ENCODE measurements at places on chromosomes 3 and 15.

DNA sequence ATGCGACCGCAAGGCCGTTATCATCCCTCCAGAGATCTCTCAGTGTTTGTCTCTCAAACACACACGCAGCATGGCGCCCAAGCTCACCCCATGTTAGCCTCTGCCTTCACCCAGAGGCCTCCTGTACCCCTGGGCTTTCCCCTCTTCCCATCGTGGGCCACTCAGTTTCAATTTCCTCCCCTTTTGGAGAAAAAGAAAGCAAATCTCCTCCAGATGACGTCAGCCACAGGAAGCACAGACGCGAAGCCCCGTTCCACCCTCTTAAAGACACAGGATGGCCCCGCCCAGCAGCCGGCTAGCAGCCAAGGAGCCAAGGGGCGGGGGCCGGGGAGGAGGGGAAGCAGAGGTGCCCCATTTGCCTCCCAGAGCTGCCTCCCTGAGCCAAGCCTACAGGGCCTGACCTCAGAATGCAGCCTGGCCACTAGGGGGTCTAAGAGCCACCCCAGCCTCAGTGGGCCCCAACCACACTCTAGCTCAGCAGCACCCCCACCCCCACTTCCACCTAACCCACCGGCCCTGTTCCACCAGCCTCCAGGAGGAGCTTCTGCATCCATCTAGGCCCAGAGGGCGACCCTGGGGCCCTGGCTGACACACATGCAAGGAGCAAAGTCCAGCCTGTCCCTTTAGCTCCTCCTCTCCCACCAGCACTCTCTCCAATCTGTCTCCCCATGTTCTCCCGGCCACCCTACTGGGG lies 26.5 kb downstream of the ATRIP start:
- peak; percentile 37 for DNase-seq

DNA sequence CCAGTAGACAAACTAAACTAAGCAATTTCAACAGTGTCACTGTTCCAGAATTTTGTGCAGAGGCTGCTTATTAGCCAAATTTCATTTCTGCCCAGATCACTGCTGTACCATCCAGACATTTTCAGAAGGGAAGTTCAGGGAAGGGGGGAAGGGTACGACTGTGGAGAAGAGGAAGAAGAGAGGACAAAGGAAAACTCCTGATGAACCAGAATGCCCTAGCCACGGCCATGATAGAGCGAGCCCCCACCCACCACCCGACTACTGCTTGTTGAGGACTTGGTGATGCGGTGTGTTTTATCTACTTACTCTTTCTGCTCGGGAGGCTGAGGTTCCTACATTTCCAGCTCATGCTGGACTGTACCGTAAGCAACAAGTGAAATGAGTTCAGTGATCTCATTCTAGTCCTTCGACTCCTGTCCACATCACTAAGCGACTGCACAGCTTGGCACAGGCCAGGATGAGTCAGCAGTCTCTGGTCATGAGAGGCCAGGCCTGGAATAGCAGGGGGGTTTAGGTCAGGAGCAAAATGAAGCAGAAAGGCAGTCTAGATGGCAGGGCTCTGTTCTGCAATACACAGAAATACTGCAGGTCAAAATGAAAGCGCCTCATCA lies 330.8 kb downstream of the TIGIT start:
- DNase-seq: no peak

DNA sequence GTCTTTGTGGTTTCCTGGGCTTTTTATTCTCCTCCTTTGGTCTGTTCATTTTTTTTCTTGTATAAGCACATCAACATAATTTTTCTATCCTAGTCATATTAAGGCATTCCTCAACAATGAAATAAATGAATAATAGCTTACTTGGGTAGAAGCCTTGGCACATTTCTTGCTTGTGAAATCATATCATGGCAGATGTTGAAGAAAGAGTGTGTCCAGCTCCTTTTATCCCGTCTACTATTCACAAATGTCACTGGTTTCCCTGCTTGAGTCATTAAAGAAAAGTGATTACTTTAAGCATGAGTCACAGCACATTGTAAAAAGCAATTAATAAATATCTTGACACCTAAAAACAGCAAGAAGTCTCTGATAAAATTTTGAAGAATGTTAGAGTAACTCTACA lies 42.1 kb downstream of the MINAR1 start:
- no peak for DNase-seq

- no peak for DNase-seq
Observed at GRCh38 chr15:85026304-85027032, 44.8 kb downstream of the PDE8A start.

- no peak for DNase-seq
Observed at GRCh38 chr3:69490971-69491370, 105.1 kb upstream of the FRMD4B start.

DNA sequence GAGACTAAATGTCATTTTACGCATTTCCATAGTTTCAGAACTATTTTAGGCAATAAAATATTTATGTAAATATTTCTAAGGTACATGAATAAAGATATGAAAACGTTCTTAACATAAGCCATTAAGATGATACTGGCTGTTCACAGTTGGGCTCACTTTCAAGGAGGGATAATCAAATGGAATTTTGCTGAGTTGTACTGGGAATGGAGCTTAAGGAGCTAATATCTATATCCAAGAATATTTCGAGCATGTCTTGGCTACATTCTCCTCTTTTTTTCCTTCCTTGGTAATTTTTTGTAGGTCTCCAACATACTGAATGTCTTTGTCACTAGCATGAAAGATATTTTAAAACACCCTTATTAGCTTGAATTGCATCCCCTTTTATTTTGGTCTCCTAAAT lies 383.4 kb downstream of the RAP2B start:
- DNase-seq: no peak

- DNase-seq: no peak
Observed at GRCh38 chr3:179474480-179474879, 23.2 kb upstream of the GNB4 start.

GRCh38 chr15:91789136-91789535 lies 64.4 kb upstream of the SLCO3A1 start:
- no peak for DNase-seq

DNA sequence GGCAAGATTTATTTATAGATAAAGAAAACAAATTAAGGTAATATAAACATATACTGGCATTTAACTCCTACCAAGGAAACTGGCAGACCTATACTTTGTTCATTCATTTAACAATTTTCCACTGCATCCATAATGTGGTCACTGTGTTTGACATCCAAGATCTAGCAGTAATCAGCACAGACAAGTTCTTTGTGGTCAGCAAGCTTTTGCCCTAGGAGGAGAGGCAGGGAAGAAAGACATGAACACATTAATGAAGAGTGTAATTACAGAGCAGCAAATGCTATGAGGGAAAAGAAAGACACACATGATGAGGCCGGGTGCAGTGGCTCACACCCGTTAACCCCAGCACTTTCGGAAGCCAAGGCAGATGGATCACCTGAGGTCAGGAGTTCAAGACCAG lies 34.4 kb downstream of the SUCLG2 start:
- DNase-seq: no peak

DNA sequence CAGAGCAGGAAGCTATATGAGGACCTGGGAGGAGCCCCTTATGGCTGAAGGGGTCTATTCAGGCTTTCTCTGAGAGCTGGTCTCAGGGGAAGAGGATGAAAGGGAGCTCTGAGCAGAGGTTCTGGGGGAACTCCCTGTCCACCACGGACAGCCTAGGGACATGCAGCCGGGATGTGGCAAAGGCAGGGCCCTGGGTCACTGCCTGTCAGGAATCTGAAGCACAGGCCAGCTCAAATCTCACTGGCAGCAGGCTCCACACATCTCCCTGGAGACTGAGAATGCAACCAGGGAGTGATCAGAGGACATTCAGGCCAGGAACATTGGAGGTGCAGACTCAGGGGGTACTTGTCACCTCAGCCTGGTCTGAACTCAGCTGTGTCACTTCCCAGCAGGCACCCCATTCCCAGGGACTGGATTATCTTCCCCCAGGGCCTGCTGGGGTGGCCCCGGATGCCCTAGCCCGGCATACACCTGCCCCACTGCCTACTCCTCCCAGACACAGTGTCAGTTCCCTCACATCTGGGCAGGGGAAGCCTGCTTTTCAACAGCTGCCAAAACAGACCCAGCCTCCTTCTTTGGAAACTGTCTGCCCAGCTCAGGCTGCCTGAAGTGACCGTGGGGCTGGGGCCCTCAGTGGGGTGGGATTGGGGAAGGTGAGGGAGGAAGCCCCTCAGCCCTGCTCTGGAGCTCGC lies 18.3 kb upstream of the SEMA3F start:
- DNase-seq: no peak

DNA sequence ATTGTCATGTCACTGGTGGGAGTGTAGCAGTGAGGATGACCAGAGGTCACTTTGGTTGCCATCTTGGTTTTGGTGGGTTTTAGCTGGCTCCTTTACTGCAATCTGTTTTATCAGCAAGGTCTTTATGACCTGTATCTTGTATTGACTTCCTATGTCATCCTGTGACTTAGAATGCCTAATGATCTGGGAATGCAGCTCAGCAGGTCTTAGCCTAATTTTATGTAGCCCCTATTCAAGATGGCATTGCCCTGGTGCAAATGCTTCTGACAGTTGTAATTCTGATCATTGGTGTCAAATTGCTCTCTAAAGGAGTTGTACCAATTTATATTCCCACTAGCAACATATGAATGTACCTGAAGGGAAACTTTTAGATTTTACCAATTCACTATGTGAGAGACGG lies 74.4 kb downstream of the STRIT1 start:
- DNase-seq: no peak
